ENCODE measurements at places on chromosomes 1 and 21.

DNA sequence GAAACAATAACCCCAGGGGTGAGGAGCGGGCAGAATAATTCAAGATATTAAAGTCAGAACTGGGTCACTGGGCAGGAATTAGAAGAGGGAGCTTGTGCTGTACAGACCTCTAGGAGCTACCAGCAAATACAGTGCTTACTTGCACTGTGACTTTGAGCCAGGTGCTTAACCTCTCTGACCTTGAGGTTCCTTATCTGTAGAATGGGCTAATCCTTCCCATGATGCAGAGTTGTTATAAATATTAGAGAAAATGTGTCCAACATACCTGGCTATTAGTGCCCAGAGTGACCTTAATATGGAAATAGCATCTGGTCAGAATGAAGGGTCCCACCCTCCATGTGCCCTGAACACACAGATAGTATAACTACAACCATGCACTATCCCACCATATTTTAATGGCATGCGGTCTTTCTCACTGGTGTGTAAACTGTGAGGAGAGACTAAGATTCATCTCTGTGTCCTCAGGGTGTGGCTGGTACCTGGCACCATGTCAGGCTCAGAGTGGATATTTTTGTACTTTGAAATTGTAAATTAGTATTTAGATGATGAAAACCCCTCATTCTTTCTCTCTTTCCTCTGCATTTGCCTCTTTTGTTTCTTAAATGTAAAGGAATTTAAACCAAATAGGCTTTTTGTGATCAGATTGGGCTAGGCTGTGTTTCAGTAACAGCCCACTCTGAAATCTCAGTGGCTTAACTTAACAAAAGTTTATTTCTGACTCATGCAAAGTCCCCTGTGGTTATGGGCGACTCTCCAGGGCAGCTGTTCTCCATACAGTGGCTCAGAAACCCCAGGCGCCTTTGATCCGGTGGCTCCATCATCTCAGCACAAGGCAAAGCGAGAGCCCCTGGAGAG, 60.0 kb upstream of the ROR1 start:
- DNase-seq, result no peak

GRCh38 chr1:209045331-209046057, 538.0 kb upstream of the CAMK1G start:
- DNase-seq, result no peak

DNA sequence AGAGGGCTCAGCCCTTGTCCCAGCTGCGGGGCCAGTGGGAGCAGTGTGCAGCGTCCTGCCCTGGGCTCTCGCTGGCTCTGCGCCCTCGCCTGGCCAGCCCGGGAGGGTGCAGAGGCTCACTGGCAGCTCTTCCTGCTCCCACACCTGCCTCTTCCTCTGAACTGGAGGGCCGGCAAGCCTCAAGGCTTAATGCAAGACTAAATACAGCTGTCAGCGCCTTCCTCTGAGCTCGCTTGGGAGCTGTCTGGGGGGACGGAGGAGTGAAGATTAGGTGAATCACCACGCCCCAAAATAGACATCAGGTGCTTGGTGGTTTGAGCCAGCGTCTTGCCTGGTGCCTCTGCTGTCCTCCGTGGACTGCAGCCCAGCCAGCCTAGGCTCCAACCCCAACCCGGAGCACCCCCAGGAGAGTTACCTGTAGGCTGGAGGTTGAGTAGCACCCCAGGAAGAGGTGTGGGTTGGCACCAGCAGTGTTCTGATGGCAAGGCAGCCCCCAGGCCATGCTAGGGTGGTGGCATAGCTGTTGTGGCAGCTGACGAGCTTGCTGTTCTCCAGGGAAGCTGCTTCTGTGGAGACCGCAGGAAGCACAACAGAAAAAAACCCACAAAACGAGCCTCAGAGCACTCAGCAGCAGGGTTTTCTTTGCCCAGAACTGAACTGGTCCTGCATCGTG, 36.9 kb downstream of the UMODL1 start:
- DNase-seq, result peak; percentile 87

DNA sequence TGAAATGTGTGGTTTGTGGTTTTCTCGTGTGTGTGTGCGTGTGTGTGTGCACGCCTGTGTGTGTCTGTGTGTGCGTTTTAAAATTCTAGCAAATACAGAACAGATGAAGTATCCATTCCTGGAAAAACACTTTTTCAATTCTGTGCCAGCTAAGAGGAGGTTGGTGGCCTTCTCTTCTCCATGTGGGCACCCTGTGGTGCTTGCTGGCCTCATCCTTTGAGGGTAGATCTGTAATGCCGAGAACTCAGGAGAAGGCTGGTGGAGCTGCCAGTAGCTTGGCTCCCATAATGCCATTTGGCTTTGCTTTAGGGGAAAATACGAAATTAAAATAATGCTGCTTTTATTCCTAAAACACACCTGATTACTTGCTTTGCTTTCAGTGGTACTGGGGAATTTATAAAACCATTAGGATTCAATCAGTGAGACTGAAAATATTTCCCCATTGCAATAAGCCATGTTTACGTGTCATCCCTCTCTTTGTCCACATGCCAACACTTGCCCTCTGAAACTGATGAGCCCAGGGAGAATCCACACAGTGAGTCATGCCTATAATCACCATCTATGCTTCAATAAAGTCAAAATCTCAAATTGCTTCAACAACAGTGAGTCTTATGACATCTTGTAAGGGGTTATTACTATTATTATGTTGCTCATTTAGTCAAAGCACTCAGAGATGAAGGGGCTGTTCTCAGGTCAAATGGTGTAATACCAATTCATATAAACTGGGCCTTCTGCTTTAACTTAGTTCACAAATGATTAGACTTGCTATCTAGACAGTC, 39.2 kb downstream of the ABCA4 start:
- DNase-seq, result no peak

DNA sequence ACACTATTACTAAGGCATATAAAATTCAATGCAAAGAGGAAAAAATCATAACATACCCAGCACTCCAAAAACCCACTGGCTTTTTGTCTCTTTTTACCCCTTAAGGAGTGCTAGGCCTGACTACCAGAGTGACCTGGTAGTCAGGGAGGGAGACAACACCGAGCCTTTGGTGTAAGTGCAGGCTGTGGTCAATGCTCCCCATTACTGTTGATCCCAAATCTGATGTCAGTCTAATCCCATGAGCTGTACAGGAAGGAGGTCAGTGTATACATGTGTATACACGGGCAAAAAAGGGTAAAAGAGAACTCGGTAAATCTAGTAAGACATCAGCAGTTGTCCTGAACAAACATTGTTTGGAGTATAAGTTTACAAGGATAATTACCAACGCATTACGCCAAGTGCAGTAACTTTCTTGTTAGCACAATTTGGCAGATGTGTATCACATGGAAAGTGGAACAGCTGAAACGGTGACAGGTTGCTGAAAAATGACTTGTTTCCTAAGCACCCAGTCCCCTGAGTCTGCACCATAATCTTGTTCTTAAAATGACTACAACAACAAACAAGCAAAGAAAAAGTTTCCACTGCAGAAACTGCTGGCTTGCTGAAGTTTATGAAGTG, 217.9 kb downstream of the KCNH1 start:
- no peak for DNase-seq
